ENCODE measurements at places on chromosomes 16 and 17.
A peak's percentile ranks its signal among the peaks of the same experiment; 100 is the strongest.

DNA sequence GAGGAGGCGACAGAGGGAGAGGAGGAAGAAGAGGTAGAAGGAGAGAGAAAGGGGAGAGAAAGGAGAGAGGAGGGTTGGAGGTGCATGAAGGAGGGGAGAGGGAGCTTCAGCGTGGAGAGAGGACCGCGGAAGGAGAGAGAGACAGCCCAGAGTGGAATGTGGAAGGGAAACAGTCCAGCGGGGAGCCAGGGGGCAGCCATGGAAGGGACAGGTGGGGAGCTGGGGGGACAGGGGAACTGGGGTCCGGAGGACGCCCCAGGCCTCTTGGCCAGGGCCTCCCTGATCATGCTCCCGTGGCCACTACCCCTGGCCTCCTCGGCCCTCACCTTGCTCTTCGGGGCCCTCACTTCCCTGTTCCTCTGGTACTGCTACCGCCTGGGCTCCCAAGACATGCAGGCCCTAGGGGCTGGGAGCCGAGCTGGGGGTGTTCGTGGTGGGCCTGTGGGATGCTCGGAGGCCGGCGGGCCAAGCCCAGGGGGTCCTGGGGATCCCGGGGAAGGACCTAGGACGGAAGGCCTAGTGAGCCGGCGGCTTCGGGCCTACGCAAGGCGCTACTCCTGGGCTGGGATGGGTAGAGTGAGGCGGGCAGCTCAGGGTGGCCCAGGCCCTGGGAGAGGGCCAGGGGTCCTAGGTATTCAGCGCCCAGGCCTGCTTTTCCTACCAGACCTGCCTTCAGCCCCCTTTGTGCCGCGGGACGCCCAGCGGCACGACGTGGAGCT is 759 bp downstream of the ASPHD1 start:
- DNase-seq, result no peak

DNA sequence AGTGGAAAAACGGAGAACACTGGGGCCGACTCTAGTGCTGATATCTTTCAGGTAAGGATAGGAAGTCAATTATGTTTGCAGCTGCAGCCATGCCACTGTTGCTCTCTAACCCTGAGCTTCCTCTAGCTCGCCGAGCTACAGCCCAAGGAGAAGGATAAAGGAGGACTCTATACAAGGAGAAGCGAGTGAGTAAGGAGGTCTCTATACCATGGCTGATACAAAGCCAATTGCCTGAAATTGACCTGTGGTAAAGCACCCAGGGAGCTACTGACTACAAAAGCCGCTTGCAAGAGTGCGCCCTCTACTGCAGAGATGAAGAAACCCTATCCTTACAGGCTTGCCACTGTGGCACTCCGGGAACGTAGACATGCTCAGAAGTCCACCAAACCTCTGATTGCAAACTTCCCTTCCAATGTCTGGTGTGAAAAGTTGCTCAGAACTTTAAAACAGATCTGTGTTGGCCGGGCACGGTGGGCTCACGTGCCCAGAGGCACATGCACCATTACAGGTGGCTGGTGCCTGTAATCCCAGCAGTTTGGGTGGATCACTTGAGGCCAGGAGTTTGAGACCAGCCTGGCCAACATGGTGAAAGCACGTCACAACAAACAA is 10.8 kb upstream of the SLC46A1 start:
- DNase-seq, result peak; percentile 72

DNA sequence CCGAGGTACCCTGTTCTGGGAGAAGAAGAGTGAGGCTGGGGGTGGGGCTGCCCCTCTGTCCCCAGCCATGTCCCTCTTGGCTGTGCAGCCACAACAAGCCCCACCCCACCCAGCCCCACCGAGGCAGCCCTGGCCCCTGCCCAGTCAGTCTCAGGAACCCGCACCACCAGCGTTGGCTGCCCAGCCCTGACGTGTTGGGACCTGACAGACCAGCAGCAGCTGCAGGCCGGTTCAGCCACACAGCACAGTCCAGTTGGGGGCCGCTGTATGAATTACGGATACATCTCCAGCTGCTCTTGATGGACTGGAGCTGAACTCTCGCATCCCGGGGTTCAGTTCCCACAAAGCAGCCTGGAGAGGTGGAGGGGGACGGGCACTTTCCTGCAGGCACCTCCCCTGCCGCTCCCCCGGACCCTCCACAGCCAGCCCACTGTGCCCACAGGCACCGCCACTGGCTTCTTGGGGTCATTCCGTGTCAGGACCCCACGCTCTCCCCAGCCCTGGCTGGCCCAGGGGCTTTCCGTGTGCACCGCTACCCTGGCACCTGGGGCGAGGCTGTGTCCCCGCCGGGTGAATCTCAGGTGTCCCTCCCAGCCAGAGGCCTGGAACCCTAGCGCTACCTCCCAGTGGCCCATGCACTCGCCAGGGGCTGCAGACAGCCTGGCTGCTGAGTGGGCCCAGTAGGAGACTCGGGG is 7.1 kb downstream of the CDH15 start:
- no peak for DNase-seq

- DNase-seq, result peak; percentile 73
Observed at GRCh38 chr17:42548070-42548837, 4.5 kb upstream of the HSD17B1 start.

- DNase-seq, result peak; percentile 57
Observed at GRCh38 chr17:14926526-14927122, 338.5 kb downstream of the PMP22 start.

GRCh38 chr16:88554711-88555264 is 15.4 kb upstream of the ZC3H18 start:
- DNase-seq, result no peak

DNA sequence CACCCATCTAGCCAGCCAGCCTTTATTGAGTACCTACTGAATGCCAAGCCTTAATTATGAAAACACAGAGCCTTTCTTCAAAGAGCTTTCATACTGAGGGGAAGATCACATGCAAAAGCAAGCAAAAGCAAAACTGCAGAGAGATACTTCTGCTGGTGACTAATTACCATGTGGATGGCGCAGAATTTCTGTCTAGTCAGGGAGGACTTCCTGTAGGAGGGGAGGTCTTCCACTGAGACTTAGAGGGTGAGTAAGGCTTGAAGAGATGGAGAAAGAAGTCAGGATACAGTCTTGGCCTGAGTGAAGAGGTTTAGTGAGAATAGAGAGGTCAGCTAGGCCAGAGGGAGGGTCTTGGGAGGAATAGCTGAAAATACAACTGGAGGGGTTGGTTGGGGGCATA is 53.9 kb upstream of the CCL2 start:
- DNase-seq, result peak; percentile 63

GRCh38 chr17:7550344-7550743 is 1.5 kb downstream of the TNFSF12 start:
- DNase-seq, result no peak

DNA sequence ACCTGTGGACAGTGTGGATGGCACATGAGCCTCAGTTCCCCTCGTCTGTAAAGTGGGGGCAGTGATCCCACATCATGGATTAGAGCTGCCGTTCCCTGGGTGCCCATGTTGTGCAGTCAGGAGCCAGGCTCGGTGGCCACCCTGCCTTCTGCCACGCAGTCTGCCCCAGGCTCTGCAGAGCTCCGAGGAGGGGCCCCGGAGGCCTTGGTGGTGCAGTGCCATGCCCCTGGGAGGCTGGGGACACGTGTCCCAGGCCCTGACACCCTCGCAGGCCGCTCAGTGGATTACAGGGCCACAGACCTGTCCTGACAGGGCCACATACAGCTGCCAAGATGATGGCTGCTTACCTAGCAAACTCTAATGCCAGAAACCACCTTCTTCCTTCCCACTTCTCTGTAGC is 59.7 kb upstream of the ZNF469 start:
- no peak for DNase-seq

DNA sequence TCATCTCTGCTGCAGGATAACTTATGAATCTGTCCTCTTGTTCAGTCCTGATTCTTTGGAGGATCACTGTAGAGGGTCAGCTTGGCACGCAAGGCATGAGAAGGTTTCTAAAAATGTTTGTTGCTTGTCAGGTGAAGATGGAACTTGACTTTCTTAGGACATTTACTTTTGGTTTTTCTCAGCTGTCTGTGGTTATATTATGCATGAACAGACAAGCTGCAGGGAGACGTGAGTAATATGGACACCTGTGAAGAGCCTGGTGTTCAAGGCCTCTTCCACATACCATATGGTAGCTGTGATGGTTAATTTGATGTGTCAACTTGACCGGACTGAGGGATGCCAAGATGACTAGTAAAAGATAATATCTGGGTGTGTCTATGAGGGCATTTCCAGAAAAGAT is 270.2 kb upstream of the CPHXL start:
- no peak for DNase-seq

DNA sequence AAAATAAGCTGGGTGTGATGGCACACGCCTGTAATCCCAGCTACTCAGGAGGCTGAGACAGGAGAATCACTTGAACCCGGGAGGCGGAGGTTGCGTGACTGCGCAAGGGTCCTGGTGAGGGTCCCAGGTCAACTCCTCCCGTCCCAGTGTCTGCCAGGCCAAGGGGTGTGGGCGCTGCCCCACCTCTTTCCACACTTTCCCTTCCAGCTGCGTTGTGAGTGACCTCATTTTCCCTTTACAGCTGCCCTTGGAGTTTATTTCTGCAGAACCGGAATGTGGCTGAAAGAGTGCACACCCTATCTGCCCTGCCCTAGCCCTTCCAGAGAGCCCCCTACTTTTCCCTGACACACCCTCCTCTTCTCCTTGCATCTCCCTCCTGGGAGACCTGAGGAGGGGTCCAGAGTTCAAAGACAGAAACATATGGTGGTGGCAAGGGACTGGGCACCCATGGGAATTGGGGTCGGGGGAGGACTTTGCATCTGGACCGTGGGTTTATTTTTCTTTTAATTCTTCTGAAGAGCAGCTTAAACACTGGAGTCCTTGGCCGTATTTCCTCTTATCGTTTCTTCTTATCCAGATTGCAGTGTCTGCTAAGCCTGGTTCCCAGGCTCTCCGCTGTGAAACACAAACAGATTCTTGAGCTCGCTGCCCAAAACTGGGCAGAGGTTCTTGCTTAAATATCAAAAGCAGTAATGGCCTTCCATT is 20.9 kb downstream of the MRC2 start:
- no peak for DNase-seq

- DNase-seq, result peak; percentile 75
Observed at GRCh38 chr17:38735161-38735997, 5.2 kb downstream of the CISD3 start.

DNA sequence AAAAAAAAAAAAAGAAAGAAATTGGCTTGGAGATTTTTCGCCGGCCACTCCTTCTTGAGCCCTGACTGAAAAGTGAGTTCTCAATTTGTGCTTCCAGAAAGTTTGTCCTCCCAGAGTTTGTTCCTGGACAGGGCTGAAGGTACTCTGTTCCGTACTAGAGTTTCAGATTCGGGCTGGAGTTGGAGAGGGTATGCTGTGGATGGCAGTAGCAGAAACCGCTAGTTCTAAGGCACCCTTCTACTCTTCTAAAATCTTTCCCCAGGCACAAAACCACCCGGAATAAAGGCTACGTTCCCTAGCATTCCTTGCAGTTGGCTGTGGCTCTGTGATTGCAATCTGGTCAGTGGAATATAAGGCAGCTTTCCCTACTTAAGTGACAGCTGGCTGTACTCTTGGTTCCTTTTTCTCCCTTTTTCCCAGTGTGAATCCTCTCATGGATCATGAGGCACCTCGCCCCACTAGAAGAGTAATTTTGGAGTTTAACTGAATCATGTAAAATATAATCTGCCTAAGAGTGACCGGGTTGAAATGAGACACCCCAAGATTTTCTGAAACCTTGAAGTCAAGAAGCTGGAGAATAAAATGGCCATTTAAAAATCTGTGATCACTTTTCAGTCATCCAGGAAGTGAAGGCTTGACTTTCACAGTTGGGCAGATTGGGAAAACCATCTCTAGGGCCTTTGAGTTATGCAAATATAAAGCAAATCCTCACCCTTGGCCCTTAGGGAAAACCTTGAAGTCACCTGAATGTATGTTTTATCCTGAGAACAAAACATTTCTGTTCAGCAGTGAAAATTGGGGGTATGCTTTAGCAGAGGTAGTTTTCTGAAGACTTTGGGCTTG is 901 bp upstream of the HEATR6 start:
- no peak for DNase-seq
